ENCODE measurements at places on chromosomes 3 and 15. TPM values are rescaled to one million over a fixed set of nuclear protein-coding genes. Genes with fewer than 3 reads are reported as not detected.

LYZL4 gene
- not detected for polyA plus RNA-seq

CACNA1D gene
- 2.5 TPM for polyA plus RNA-seq

- no peaks in the 10 kb centered on the region for H3K4me1 ChIP-seq
- H3K27me3 ChIP-seq: no peaks in the 10 kb centered on the region
- no peak overlapping the region for H3K4me3 ChIP-seq
- no peak for DNase-seq
- H3K36me3 ChIP-seq: no peaks in the 10 kb centered on the region
Observed at GRCh38 chr3:73378207-73378606, 246.5 kb downstream of the PDZRN3 start.

GRCh38 chr15:43527802-43528541 lies 10.6 kb downstream of the MAP1A start:
- H3K27me3 ChIP-seq: no peaks in the 10 kb centered on the region
- no peaks in the 10 kb centered on the region for H3K36me3 ChIP-seq
- no peak overlapping the region for H3K4me3 ChIP-seq
- no peaks in the 10 kb centered on the region for H3K4me1 ChIP-seq
- H3K27ac ChIP-seq: no peak overlapping the region

DNA sequence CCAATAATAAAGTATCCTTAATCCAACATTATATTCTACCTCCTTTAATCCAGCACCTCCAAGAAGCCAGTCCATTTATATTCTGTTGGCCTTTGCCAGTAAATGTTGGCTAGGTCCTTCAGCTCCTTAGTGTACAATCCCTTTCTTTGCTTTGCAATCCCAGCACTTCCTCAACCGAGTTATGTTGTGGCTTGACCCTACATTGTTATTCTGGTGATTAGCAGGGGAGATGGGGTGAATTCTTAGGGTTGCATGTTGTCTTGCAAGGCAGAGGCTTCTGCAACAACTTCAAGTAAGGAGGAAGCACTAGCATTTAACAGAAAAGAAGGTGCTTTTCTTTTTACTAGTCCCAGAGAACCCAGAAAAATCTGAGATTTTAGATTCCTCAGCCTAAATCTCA lies 127.2 kb downstream of the CD47 start:
- H3K27ac ChIP-seq: no peak overlapping the region
- H3K36me3 ChIP-seq: no peaks in the 10 kb centered on the region
- no peak overlapping the region for H3K4me3 ChIP-seq
- peaks cover 1% of the 10 kb centered on the region for H3K4me1 ChIP-seq
- DNase-seq: no peak

- no peaks in the 10 kb centered on the region for H3K36me3 ChIP-seq
- no peak overlapping the region for H3K27ac ChIP-seq
- H3K4me1 ChIP-seq: 0 out of 2 replicates have a peak, but pooled peaks cover 5% of the 10 kb centered on the region
Observed at GRCh38 chr3:192840143-192840836, 77.4 kb downstream of the MB21D2 start.

DNA sequence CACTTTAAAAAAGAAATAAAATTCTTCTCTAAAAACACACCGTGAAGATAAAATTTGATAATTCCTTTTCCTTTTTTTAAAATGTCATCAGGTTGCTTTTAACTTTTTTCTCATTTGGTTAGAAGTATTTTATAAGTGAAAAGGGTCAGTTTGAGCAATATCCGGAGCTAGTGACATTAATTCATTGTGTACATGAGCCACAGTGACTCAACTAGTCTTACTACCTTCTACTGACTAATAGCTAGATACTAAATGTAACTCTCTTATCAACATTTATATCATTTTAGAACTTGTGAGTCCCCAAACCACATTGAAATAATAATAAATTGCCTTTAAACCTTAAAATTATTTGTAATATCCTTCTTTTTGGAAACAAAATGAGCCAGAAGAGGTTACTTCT lies 101.2 kb upstream of the ZBTB20 start:
- H3K27ac ChIP-seq: no peak overlapping the region
- H3K36me3 ChIP-seq: no peaks in the 10 kb centered on the region
- no peaks in the 10 kb centered on the region for H3K27me3 ChIP-seq
- DNase-seq: no peak
- no peaks in the 10 kb centered on the region for H3K4me1 ChIP-seq

DNA sequence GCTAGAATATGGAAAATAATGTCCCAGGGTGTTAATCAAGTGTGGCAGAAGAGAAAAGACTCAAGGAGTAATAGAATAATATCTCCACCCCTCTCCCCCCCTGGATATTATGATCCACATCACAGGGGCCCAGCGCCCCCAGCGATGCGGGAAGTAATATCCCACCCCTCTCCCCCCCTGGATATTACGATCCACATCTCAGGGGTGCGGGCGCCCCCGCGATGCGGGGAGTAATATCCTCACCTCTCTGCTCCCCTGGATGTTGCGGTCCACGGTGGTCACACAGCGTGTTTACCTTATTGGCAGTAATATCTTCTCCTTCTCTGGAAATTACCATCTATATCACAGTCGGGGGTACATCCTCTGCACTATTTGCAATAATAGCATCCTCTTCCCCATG lies 97.1 kb upstream of the OSBPL11 start:
- no peaks in the 10 kb centered on the region for H3K27me3 ChIP-seq
- no peak for DNase-seq
- no peaks in the 10 kb centered on the region for H3K36me3 ChIP-seq
- H3K4me3 ChIP-seq: no peak overlapping the region

DNA sequence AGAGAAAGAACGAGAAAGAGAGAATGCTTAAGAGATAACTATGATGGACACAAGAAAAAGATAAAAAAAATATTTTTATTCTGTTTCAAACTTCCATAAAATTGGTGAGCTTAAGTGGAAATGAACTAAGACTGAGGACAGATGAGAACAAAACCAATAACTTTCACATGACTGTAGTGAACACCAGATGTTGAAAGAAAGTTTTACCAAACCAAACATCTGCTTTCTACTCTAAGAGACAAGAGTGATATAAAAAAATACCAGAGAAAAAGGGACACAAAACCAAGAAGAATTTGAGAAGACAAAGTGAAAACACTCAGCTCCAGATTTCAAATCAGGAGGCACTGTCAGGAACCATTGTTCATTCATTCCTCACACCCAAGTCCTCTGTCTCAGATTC lies 147.9 kb downstream of the IMPG2 start:
- H3K27ac ChIP-seq: no peak overlapping the region
- no peaks in the 10 kb centered on the region for H3K4me1 ChIP-seq
- no peaks in the 10 kb centered on the region for H3K27me3 ChIP-seq
- no peak for DNase-seq

All from H1 (cell line).